ENCODE measurements at places on chromosomes 7 and 10. TPM values are rescaled to one million over a fixed set of nuclear protein-coding genes. Genes with fewer than 3 reads are reported as not detected.

GRCh38 chr7:14020339-14020900 lies 31.0 kb upstream of the ETV1 start:
- no peaks in the 10 kb centered on the region for H3K4me1 ChIP-seq
- no peak overlapping the region for H3K27ac ChIP-seq
- no peak for DNase-seq
- H3K4me3 ChIP-seq = no peak overlapping the region
- no peaks in the 10 kb centered on the region for H3K27me3 ChIP-seq
- H3K36me3 ChIP-seq = no peaks in the 10 kb centered on the region

GRCh38 chr10:110686047-110686446 lies 41.9 kb downstream of the RBM20 start:
- no peak for DNase-seq
- H3K27ac ChIP-seq = no peak overlapping the region
- H3K27me3 ChIP-seq = no peaks in the 10 kb centered on the region
- H3K4me1 ChIP-seq = no peaks in the 10 kb centered on the region

- H3K36me3 ChIP-seq = no peaks in the 10 kb centered on the region
- H3K4me3 ChIP-seq = peak overlapping the region; percentile 4
- H3K27me3 ChIP-seq = no peaks in the 10 kb centered on the region
- peak overlapping the region; percentile 67 for H3K27ac ChIP-seq
Measured at GRCh38 chr10:3624367-3624766, 160.6 kb downstream of the KLF6 start.

- no peaks in the 10 kb centered on the region for H3K27me3 ChIP-seq
- DNase-seq = peak; percentile 66
- no peak overlapping the region for H3K4me3 ChIP-seq
Measured at GRCh38 chr10:132329565-132330485, 2.2 kb upstream of the LRRC27 start.

- H3K27me3 ChIP-seq = no peaks in the 10 kb centered on the region
- no peaks in the 10 kb centered on the region for H3K4me1 ChIP-seq
- peak overlapping the region; percentile 0 for H3K27ac ChIP-seq
- no peak for DNase-seq
- H3K4me3 ChIP-seq = no peak overlapping the region
Measured at GRCh38 chr7:44685723-44686122, 62.9 kb upstream of the ZMIZ2 start.

- H3K4me1 ChIP-seq = peaks cover 59% of the 10 kb centered on the region
- H3K27me3 ChIP-seq = no peaks in the 10 kb centered on the region
- DNase-seq = peak; percentile 61
Measured at GRCh38 chr10:44993226-44993921, 7.3 kb upstream of the ZNF22 start.

GRCh38 chr7:24403557-24403956 lies 119.6 kb downstream of the NPY start:
- no peaks in the 10 kb centered on the region for H3K36me3 ChIP-seq
- DNase-seq = no peak
- H3K27ac ChIP-seq = no peak overlapping the region
- H3K4me3 ChIP-seq = no peak overlapping the region
- H3K4me1 ChIP-seq = no peaks in the 10 kb centered on the region

GRCh38 chr7:42671627-42672026 lies 240.2 kb downstream of the C7orf25 start:
- no peak overlapping the region for H3K4me3 ChIP-seq
- peak overlapping the region; percentile 0 for H3K27ac ChIP-seq
- no peaks in the 10 kb centered on the region for H3K36me3 ChIP-seq
- H3K27me3 ChIP-seq = no peaks in the 10 kb centered on the region
- DNase-seq = no peak

The CLCN1 gene
- 0.14 TPM for total RNA-seq

The TMUB1 gene
- total RNA-seq = 48.9 TPM

The SPDYE6 gene
- not detected for total RNA-seq

The MALRD1 gene
- total RNA-seq = 4.7 TPM

The CDC14C gene
- total RNA-seq = not detected

The SFRP5 gene
- total RNA-seq = 18.3 TPM

The LIPM gene
- not detected for total RNA-seq

The HABP2 gene
- not detected for total RNA-seq

The KLF14 gene
- total RNA-seq = not detected
